ENCODE measurements at places on chromosomes 6 and 20. TPM values are rescaled to one million over a fixed set of nuclear protein-coding genes. Genes with fewer than 3 reads are reported as not detected.

EFHC1 gene
- total RNA-seq = 17.4 TPM

KIAA1755 gene
- total RNA-seq = 18.0 TPM

MTFR2 gene
- 8.0 TPM for total RNA-seq

HLA-DMA gene
- total RNA-seq = 1.0 TPM

LHFPL5 gene
- total RNA-seq = not detected

CAPN11 gene
- not detected for total RNA-seq

ULBP2 gene
- 0.24 TPM for total RNA-seq

ARG1 gene
- not detected for total RNA-seq

LRP11 gene
- 51.3 TPM for total RNA-seq

OR2B6 gene
- not detected for total RNA-seq

ZC2HC1B gene
- total RNA-seq = not detected

FAM83C gene
- not detected for total RNA-seq

SMOC2 gene
- total RNA-seq = not detected

OR2H2 gene
- total RNA-seq = not detected

ERVFRD-1 gene
- not detected for total RNA-seq
